ENCODE measurements at places on chromosomes 5 and 9.

- no peak for DNase-seq
Measured at GRCh38 chr9:112555844-112556482, 69.3 kb downstream of the KIAA1958 start.

DNA sequence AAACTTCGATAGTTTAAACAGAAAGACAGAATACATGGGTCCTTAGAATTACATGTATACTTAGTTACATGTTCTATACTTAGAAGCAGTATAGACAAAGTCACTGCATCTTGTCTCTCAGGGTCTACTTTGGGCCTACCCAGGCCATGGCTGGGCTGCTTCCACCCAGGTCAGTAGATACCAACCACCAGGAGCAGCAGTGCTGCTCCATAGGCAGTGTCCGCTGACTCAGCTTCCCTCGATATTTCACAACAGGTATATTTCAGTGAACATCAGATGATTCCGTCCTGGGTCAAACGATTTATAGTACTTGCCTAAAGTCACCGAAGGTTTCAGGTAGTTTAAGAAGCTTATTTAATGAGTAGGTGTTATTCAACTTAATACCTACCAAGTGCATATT is 18.0 kb downstream of the IARS1 start:
- no peak for DNase-seq

DNA sequence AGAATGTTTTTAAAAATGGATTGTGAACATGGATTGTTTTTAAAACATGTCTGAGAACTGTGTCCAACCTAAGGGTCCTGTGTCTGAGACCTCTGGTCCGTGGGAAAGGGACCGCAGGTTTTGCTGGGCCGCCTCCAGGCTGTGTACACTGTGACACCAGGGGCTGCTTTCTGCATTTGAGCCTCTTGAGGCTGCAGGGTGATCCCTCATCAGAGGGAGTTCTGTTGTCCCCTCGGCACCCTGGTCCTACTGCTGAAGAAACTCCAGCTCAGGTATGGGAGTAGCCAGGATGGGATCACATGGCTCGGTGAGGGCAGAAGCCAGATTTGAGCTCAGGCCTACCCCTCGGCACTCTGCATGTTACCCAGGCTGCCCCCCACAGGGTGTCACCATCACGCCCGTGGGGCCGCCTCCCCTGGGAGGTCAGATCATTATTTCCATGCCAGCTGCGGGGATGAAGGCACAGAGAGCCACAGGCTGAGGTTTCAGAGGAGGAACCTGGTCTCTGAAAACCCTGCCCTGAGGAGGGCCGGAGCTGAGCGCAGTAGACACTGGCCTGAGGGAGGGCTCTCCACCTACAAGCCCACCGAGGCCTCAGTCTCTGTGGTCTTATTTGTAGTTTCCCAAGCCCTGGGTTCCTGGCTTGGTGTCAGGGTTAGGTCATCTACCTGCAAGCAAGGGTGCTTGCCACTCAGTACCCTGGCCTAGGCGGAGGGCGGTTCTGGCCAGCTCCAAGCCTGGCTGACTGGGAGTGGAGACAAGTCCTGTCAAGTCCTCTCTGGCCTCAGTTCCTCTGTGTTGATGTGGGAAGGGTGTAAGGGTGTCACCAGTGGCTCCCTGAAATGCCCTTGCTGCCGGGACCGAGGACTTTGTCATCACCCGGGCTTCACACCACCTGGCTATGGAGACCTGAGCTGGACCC is 2.8 kb downstream of the PRR7 start:
- peak; percentile 44 for DNase-seq

DNA sequence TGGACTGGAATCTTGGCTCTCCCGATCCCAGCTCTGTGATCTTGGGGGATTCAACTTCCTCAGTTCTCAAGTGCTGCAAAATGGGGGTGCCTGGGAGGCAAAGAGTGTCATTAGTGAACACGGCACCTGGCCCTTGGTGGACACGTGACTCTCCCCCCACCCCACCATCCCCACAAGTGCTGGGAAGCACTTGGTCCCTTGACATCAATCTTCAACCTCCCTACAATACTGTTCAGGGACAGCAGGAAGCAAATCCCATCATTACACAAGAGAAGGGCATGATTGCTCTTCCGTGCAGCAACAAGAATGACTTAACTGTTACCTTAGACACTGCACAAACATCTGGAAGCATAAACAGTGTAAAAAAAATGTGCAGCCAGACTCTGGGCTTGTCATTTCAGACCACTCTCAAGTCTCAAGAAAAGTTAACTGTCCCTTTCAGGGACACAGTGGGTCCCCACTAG is 61.4 kb downstream of the PSMB7 start:
- DNase-seq: no peak

GRCh38 chr9:131187957-131188356 is 62.6 kb downstream of the NUP214 start:
- no peak for DNase-seq

- no peak for DNase-seq
Measured at GRCh38 chr9:104895572-104895971, 32.4 kb downstream of the ABCA1 start.

DNA sequence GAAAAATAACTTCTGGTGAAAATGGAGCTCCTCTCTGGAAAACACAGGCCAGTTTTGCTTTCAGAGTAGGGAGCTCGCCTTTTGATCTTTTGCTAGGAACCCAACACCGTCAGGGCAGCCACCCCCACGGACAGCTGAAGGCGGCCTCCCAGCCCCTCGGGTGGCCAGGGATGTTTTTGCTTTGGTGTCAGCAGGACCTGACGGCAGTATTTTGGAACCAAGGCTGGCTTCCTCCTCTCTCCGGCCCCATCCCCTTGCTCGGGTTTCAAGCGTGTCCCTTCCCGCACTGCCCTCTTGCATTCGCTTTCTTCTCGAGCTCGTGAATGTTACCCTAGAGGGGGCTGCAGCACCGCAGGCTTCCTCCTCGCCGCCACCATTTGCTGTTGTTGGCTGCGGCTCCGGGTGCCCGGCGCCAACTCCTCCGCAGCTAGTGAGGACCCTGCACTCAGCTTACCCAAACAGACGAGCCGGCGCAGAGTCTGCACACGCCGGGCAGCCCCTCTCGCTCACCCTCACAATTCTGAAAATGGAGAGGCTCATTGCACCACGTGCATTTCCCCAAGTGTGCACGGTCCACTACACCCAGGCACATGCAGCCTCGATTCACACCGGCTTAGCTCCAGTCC is 35.5 kb upstream of the ADAMTSL1 start:
- DNase-seq: peak; percentile 1
